Activated CD4-positive, alpha-beta T cell treated with anti-CD3 and anti-CD28 coated beads for 1 hour (primary cell): ENCODE measurements at places on chromosomes 5 and 9.
A peak's percentile ranks its signal among the peaks of the same experiment; 100 is the strongest.

- no peak for DNase-seq
Measured at GRCh38 chr5:6910950-6911349, 197.7 kb downstream of the TENT4A start.

- no peak for DNase-seq
Measured at GRCh38 chr5:51651476-51651875, 268.2 kb downstream of the ISL1 start.

DNA sequence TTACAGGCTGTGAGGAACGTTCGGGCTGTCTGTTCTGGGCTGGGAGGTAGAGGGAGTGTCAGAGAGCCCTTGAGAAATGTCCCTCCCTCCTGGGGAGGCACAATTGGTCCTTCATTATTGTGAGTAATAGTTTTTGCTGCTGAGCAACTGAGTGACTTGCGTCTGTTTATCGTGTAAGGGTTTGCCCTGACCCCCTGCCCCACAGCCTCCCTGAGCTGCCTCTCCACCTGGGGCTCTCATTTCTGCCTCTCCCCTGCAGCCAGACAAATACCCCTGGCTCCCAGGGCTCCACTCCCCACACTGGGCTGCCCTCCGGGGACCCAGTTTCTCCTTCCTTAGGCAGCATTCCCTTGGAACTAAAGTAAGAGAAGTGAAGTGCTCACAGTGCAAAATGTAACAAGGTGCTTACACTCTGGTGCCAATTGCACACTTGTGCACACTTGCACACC, 174.9 kb upstream of the MVB12B start:
- DNase-seq: no peak

- DNase-seq: no peak
Measured at GRCh38 chr9:137302449-137303150, 529 bp upstream of the NRARP start.

GRCh38 chr5:68343421-68343826, 127.9 kb downstream of the PIK3R1 start:
- DNase-seq: no peak

DNA sequence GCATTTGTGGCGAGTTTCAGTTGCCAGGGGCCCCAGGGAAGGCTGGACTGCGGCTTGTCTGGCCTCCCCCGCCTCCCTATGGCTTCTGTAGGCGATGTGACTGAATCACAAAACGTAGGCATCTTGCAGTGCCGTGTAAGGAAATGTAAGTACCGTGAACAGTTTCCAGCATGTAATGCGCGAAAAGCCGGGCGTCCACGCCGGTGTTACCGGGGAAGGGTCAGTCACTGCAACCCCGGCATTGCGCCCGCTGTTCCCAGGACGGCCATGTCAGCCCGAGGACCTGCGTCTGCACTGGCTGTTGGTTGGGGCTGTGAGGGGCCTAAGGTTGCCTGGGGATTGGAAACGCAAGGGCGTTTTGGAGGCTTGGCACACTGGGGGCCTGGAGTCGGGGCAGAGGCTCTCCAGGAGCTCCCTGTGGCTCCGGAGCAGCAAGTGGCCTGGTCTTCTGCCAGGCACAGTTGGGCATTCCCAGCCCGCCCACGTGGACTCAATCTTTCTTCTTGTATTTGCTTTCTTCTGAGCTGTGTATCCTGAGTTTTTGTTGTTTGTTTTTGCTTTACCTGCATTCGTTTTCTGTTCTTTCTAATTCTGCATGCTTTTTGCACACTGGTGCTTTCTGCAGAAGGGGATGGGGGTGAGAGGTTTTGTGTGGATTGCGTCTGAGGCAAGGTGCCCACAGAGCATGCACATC, 36.9 kb upstream of the PLEKHG4B start:
- no peak for DNase-seq

- DNase-seq: no peak
Measured at GRCh38 chr5:41787265-41787664, 83.0 kb downstream of the OXCT1 start.

DNA sequence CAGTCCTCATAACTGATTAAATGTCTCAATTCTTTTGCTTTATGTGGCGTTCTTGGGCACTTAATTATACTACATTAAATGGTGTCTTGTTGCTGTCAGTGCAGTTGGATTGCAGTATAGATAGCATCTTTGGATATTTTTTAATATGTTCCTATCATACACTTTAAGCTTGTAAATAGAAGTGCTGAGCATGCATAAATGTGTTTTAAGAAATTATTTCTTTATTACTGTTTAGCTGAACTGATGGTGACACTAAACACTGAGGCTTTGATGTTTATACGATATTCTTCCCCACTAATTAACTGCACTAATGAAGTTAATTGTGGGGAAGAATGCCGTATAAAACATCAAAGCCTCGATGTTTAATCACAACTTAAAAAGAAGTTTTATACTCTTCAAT, 116.6 kb downstream of the TLE4 start:
- no peak for DNase-seq

DNA sequence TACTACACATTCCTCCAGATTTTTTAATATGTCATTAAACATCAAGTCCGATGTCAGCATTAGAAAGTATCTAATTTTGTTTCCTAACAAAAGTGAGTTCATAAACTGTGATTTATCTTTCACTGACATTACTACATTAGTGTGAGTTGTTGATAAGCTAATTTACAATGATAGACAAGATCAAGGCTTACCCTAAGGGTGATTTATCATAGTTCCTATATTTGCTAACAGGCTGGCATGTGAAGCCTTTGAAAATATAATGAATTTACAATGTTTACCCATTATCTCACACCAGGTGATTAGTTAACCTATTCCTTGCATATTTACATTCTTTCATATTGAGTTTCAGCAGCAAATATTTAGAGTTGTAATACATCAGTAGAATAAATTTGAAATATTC, 1096.9 kb upstream of the NUDT12 start:
- no peak for DNase-seq

- DNase-seq: no peak
Measured at GRCh38 chr5:135425641-135426040, 21.5 kb downstream of the DCANP1 start.

DNA sequence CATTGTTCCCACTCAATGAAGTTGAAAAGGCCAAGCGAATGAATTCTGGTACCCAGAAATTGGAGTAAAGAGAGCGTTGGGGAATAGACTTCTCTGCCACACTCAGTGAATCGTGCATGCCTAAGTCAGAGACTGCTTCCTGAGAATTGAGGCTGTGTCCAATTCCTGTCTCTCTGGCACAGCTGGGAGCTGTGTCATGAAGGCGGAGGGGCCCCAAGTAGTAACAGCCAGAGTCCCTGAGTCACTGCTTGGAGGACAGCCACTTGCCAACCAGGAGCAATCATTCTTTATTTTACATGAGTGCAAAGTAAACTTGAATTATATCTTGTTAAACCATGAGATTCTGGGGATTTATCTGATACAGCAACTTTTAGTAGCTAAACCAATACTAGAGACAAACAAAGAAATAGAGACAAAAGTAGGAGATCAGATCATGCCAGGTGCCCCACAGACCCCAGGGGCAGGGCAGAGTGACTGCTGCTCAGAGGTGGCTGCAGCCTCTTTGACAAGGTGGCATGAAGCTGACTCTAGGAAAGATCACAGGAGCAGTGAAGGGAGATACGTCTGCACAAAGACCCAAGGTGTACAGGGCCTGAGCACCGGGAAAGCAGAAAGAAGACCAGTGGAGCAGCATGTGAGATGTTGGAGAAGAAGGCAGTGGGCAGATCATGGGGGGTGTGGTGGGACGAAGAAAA, 246.0 kb downstream of the GADD45G start:
- peak; percentile 3 for DNase-seq

- no peak for DNase-seq
Measured at GRCh38 chr5:6772886-6773285, 59.7 kb downstream of the TENT4A start.

- no peak for DNase-seq
Measured at GRCh38 chr9:95147452-95148207, 169.9 kb downstream of the FANCC start.

DNA sequence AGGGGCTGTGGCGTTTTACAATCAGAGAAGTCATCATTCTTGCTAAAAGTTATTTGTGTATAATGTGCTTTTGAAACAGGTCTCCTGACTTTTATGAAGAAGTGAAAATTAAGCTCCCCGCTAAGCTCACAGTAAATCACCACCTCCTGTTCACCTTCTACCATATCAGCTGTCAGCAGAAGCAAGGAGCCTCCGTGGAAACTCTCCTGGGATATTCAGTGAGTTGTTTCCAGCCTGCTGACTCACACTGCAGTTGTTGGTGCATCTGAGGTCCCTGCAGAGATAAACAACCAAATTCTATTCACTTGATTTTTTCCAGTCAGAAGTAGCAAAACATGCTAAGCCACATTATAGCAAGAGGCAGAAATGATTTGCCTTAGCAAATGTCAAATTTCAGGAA, 156.7 kb downstream of the DOCK8 start:
- DNase-seq: no peak

GRCh38 chr5:124906339-124907097, 160.1 kb upstream of the ZNF608 start:
- DNase-seq: no peak

- no peak for DNase-seq
Measured at GRCh38 chr5:40292006-40292405, 387.7 kb upstream of the PTGER4 start.

GRCh38 chr9:119398350-119398749, 29.1 kb upstream of the BRINP1 start:
- DNase-seq: no peak

GRCh38 chr9:16825971-16826625, 44.4 kb downstream of the BNC2 start:
- no peak for DNase-seq

DNA sequence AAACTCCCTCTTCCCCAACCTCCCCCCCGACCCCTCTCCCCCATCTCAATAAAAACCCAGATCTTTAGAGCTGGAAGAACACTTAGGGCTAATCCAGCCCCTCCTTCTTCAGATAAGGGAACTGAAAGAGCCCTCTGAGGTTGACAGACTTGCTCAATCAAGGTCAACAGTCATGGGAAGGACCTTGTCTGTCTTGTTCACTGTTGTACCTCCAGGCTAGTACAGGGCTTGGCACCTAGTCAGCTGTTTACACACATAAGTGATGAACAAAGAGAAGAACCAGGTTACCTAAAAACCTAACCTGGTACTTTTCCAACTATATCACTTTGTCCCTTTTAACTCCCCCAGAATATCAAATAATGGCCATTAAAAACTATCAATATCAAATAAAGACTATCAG, 2.4 kb downstream of the TTC39B start:
- no peak for DNase-seq
